ENCODE measurements at places on chromosomes 11 and 22. TPM values are rescaled to one million over a fixed set of nuclear protein-coding genes. Genes with fewer than 3 reads are reported as not detected.
A peak's percentile ranks its signal among the peaks of the same experiment; 100 is the strongest.

The KDM4D gene
- total RNA-seq, result 0.85 TPM

GRCh38 chr22:26168939-26169314, 335 bp upstream of the SEZ6L start:
- no peak for DNase-seq

GRCh38 chr11:16242806-16243205, 113.5 kb downstream of the SOX6 start:
- no peak for DNase-seq

The PLAAT3 gene
- total RNA-seq, result 240 TPM

DNA sequence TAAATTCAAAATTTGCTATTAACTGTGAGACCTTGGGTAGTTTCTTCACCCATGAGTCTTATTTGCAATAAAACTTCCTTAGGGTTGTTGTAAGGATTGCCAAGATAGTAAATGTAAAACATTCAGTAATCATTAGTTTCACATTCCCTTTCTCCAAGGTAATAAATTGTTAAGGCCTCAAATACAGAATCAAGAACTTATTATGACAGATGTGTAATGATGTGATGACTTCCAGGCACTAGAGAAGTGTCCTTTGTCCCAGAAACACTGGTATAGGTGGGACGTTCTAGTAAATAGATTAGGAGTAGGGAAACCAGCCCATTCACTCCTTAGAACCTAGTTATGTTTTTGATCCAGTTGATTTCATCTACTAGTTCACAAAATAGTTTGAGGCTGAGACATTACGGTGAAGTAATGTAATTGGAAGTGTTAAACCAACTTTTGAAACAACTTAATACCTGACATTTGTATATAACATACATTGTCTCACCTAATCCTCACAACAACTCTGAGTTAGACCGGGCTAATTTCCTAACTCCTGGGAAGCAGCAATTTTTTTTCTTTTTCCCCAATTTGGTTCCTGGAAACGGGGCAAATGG, 25.5 kb downstream of the CTNND1 start:
- no peak for DNase-seq

DNA sequence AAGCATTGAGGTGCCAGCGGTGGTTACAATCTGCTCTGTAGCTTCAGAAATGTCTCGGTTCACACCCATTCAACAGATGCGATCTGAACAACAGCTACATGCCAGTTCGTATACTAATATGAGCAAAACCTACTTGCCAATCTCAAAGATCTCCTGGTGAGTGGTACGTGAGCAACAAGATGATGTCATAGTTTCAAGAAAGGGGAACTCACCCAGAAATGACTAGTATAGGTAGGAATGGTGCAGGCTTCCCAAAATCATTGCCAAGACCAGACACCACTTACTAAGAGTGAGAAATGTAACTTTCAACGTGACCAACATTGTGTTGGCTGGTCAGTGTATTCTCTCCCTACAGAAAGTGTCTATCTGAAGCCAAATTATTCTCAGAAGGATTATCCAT, 31.1 kb downstream of the OR6Q1 start:
- no peak for DNase-seq

- DNase-seq, result peak; percentile 73
Observed at GRCh38 chr22:41565403-41566054, 4.7 kb downstream of the CSDC2 start.

DNA sequence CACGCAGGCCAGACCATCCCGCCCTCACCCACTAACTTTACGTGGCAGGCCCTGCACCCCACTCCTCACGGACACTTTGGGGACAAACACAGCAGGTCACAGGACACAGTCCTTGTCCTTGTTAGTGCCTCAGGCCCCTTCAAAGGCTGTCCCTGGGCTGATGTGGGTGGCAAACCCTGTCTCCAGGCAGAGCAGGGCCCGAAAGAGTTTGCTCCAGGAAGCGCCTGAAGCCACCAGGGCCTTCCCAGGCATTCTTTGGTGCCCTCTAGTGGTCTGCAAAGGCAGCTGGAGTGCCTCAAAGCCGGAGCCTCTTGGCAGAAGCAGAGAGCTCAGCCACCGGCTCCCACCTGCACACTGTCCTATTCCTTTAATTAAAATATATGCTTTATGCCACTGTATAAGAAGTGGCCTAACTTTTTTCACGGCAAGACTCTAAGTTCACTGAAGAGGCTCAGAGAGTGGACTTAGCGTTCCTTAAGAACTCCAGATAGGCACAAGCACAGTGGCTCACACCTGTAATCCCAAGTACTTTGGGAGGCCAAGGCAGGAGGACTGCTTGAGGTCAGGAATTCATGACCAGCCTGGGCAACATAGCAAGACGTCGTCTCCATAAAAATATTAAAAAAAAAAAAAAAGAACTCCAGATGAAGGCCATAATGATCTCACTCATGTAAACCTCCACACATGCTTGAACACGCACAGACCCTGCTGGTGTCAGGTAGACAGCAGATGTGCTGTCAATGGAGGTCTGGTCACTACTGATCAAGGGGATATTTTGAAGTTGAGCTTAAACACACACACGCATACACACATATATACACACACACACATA, 11.1 kb downstream of the TXN2 start:
- peak; percentile 77 for DNase-seq

The PANX2 gene
- total RNA-seq, result 51.7 TPM

DNA sequence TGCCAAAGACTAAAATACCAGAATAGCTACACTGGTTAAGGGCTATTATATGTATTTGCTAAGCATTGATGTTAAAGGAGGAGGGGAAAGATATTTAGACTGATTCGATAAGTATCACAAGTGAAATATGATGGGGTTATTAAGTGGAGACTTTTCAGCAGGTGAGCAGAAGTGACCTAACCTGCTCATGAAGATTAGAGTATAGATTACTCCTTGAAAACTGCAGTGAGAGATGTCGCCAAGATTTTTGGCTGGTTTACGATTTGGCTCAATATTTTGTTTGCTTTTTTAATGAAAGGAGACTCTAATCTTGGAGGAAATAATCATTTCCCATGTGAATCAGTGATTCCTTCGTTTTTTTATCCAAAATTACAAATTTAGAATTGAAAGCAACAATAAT, 1279.5 kb upstream of the TENM4 start:
- no peak for DNase-seq

The RIBC2 gene
- 11.0 TPM for total RNA-seq

The GRM5 gene
- total RNA-seq, result not detected

GRCh38 chr22:48239461-48240147, 1477.2 kb downstream of the TBC1D22A start:
- no peak for DNase-seq

The BLID gene
- 2.0 TPM for total RNA-seq

GRCh38 chr11:27464909-27465308, 7.7 kb downstream of the LGR4 start:
- DNase-seq, result no peak

The MLC1 gene
- total RNA-seq, result not detected

DNA sequence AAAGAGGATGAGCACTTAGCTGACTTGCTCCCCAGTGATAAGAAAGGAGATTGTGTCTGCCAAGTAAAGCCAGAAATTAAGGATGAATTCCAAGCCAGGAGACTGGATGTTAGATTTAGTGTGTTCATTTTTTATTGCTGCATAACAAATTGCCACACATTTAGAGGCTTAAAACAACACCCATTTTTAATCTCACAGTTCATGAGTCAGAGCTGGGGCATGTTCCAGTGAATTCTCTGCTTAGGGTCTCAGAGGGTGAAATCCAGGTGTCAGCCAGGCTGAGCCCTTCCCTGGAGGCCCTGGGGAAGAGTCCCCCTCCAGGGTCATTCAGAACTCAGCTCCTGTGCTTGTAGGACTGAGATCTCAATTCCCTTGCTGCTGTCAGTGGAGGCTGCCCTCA, 352.8 kb downstream of the BUD13 start:
- no peak for DNase-seq

- peak; percentile 42 for DNase-seq
Observed at GRCh38 chr11:44036811-44037657, 10.7 kb upstream of the ACCSL start.

The ZBTB3 gene
- total RNA-seq, result 17.2 TPM

DNA sequence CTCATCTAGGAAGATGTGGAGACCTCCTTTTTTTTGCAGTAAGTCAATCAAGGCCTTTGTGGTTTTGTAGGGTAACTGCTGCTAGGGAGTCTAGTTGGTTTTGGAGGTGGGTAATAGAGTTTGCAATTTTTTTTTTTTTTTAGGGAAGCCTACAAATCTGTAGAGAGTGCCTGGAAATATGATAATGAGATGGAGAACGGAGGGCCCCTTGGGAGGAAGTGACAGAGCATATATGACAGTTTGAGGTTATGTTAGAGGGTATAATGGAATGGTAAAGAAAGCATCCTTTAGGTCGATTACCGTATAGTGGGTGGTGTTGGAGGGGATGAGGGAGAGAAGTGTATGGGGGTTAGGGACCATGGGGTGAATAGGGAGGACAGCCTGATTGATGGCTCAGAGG, 98.3 kb downstream of the ELP4 start:
- no peak for DNase-seq

All from PC-9 (cell line).